Vagina (tissue), 2 donors: ENCODE measurements at places on chromosomes 3 and 15.

DNA sequence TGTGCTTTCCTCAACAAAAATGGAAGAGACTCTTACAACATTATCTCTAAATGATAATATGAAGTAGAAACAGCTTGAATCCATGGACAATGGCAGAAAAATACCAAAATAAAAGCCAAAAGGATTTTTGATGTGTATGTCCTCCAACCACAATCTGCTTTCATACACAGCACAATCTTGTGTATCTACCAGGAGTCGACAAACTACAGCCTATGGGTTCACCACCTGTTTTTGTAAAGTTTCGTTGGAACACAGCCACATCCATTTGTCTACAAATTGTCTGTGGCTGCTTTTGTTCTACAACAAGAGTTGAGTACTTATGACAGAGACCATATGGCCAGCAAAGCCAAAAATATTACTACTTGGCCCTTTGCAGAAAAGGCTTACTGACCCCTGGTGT is 88.7 kb upstream of the UBE2E2 start:
- no peak for DNase-seq

DNA sequence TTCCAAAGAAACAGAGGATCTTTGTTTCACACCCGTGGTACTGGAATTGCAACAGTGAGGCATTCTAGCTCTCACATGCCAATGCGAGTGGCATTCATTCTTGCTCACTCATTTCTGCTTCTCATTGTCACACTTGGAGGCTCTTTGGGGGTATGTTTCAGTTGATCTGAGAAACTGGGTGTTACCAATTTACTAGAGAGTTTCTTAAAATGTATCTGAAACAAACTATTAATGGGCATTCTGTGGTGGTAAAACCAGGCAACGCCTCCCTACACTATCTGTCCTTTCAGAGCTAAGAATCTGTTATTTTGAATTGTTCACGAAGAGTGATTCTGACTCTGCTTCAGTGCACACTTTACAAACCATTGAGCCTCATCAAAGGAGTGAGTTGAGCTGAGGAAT is 140.6 kb upstream of the BHLHE40 start:
- no peak for DNase-seq

GRCh38 chr15:81098861-81099651 is 35.0 kb upstream of the CFAP161 start:
- DNase-seq: no peak

GRCh38 chr15:37903919-37904625 is 30.4 kb upstream of the TMCO5A start:
- no peak for DNase-seq

- no peak for DNase-seq
Observed at GRCh38 chr3:73530022-73530396, 94.7 kb downstream of the PDZRN3 start.

GRCh38 chr3:37491776-37492175 is 317.4 kb upstream of the LRRFIP2 start:
- no peak for DNase-seq

- no peak for DNase-seq
Observed at GRCh38 chr15:51201581-51201980, 106.9 kb upstream of the TNFAIP8L3 start.
